Activated naive CD8-positive, alpha-beta T cell treated with anti-CD3 and anti-CD28 coated beads, Interleukin-2, amount 10 ng/mL, durations not matched to agents 7 days and 5 days (primary cell): ENCODE measurements at places on chromosomes 13 and 19. TPM values are rescaled to one million over a fixed set of nuclear protein-coding genes. Genes with fewer than 3 reads are reported as not detected.

CABP5 gene
- total RNA-seq: not detected

DYRK1B gene
- 17.3 TPM for total RNA-seq

PSG6 gene
- total RNA-seq: not detected

GRCh38 chr13:40060296-40061007 lies 405.0 kb downstream of the COG6 start:
- H3K27ac ChIP-seq: no peak overlapping the region
- no peaks in the 10 kb centered on the region for H3K27me3 ChIP-seq
- no peak overlapping the region for H3K4me3 ChIP-seq
- no peak for DNase-seq
- peaks cover 6% of the 10 kb centered on the region for H3K36me3 ChIP-seq
- peaks cover 13% of the 10 kb centered on the region for H3K4me1 ChIP-seq

GRCh38 chr19:17658666-17659065 lies 29.5 kb downstream of the UNC13A start:
- no peaks in the 10 kb centered on the region for H3K36me3 ChIP-seq
- no peak for DNase-seq
- no peak overlapping the region for H3K4me3 ChIP-seq
